SW 1271 (cell line): ENCODE measurements at places on chromosomes 4 and X.

DNA sequence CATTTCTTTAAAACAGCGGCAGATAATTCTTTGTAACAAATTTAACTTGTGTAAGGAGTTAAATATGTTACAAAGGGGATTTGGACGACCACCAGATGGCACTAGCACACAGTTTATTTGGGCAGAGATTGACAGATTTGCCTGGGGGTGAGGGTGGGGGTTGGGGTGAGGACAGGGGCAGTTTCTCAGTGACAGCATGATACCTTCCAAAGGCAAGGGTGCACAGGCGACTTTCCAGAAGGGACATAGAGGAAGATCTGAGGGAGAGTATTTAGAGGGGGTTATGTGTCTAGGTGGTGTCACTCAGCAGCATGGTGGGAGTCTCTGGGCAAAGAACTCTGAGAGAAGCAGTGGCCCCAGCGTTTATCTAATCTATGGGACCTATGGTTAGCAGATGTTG is 9.6 kb upstream of the TMA16 start:
- no peak for DNase-seq

GRCh38 chr4:54793856-54794422 is 136.2 kb downstream of the KIT start:
- no peak for DNase-seq

DNA sequence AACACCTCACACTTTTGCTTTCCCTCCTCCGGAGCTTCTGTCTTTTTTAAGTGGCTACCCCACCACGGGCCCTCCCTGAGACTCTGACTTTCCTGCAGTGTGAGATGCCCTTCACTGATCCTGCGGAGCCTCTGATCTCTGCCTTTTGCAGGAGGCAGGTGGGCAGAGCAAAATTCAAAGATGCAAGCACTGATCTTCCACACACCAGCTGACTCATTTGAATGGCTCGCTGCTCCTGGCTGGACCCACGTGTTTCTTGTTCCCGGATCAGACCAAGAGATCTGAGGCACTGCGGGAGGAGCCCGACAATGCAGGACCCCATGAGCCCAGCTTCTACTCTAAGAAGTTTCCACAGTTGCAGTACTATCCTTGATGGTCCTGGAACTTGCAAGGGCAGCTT is 1607.9 kb upstream of the TENM3 start:
- no peak for DNase-seq

GRCh38 chr4:7947927-7948326 is 8.3 kb upstream of the AFAP1 start:
- no peak for DNase-seq

DNA sequence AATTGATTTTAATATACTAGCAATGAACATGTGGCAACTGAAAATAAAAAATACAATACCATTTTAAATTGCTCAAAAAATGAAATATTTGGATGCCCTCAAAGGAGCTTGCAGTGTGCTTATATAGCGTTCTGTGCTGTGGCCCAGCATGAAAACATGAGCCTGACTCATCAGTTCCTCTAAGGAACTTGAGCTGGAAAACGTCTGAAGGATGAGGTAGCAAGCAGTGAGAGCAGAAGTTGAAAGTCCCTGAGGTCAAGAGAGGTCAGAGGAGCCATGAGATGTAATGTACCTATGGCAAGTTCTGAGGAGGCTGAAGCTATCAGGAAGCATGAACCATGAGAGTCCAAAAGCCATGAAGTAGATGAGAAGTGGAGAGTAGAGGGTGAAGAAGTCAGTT is 59.7 kb downstream of the HMGB3 start:
- no peak for DNase-seq

- no peak for DNase-seq
Observed at GRCh38 chr4:101309925-101310324, 37.4 kb downstream of the PPP3CA start.

GRCh38 chr4:158793021-158793420 is 24.2 kb downstream of the FNIP2 start:
- DNase-seq: no peak

DNA sequence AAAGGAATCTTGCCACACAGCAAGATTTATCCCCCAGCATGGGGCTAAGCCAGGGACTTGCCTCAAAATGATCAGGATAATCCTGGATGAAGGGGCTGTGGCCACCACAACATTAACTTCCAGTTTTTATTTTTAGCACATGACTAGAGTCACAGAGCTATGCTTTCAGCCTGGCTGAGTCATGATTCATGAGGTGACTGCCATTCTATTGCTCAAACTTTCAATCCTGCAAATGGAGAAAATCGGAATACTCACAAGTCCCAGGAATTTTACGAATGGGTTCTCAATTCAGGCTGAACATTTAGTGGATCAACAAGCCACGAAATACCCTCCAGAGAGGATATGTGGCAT is 70.7 kb upstream of the HPGD start:
- DNase-seq: no peak

- no peak for DNase-seq
Observed at GRCh38 chr4:13470379-13470778, 13.8 kb downstream of the RAB28 start.

DNA sequence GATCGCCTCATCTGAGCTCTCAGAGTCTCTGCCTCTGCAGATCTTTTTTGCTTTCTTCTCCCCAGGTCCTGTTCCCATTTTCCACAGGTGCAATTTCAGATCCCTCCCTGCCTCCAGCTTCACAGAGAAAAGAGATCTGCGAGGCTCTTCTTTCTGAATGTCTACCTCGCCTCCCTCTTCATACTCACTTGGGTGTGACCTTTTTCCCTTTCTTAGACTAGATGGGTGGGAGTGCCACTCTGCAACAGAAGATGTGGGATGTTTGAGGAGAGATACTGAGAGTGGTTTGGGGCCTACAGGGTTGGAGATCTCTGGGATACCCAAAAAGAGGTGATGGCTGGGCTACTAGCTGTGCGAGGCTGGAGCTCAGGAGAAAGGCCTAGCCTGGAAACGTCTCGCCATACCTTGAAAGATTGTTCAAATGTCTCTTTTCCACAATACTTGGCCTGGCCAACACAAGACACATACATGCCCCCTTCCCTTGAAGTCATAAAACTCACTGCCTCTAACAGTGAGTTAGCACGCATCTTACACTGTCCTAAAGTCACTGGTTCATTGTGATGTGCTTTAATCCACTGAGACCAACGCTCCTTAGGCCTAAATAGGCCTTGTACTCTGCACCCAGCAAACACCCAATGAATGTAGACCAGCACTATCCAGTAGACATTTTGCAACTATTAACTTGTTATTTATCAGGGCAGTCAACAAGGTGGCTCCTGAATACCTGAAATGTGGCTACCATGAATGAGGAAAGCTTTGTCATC is 33.6 kb downstream of the IRF2 start:
- DNase-seq: no peak

DNA sequence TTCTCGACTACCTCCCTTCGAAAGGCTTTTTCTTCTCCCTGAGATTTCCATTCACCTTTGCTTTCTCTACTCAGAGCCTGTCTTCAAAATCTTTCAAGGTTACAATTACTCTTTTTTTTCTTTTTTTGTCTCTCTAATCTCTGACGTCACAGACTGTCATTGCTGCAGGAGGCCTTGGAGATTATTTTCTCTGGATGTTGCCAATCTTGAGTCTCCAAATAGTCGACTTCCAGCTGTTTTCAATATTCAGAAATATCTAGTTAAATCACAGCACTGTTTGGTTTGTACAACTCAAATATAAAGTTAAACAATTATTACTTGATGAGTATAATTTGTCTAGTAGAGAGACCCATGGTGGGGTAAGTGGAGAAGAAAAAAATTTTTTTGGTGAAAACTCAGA is 359.0 kb upstream of the BOD1L1 start:
- DNase-seq: no peak

DNA sequence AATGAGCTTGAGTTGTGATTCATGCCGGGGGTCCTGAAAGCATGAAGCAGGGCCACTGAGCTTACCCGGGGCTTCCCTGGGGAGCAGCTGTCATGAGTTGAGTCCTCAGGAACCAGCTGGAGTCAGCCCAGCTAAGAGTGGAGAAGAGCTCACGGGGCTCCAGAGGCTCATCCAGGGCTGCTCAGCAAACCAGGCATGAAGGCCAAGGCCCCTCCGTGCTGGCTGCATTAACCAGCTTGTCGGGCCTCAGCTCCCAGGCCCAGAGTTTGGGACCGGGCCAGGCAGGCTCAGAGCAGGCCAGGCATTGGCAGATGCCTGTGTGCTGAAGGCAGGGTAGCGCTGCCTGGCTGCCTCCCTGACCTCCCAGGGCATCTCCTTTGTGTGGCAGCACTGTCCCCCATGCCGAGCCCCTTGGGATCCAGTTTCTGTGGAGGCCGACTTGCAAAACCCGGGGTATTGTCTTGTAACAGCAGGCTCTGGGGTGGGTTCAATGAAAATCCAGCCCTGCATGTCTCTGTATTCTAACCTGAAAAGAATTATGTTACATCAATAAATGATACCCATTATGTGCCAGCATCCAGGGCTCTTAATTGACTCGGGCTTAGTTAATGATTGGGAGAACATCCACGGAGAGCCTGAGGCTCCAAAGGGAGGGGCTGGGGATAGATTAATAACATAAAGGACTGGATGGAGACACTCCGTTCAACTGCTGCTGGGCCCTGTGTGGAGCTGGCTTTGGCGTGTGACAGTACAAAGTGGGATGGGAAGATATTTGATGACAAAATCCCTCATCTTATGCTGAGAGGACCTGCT is 68.0 kb upstream of the MSX1 start:
- DNase-seq: no peak

GRCh38 chr4:8198906-8199593 is at the start of gene SH3TC1:
TSS of gene SH3TC1 (plus strand) at chr4:8199290. CDS start at chr4:8205195, 5,905 bp downstream.
- peak; percentile 50 for DNase-seq

DNA sequence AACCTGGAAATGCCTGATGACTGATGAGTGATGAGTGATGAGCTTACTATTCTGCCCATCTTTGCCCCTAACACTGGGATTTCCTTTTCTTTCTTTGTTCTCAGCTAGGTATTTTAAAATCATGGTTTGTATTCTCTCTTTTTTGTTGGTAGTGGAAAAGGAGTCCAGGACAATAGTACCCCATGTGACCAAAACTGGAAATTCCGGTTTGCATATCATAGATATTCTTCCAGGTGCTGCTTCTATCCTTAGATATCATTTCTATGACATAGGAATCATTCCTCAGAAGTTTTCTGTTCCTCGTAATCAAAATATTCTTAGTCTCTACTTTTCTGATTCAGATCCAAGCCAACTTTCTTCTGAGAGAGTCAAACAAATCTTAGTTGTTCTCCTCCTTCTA is 320.5 kb upstream of the TET2 start:
- DNase-seq: no peak

DNA sequence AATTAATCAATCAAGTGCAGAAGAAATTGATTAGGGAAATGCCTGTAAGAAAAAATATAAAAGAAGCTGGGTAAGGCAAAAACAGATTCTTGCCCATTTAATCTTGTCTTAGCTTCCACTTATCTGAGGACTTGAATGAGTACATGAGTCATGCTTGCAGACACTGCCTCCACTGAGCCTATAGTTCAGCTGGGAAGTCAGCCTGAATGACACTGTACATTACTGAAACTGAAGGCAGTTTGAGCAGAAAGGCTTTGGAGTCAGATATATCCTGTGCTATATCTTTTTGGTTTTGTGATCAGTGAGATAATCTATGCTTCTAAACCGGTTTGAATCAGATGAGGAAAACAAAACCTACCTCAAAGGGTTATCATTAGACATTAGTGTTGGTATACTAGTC is 61.3 kb downstream of the NUDT11 start:
- no peak for DNase-seq

- DNase-seq: no peak
Observed at GRCh38 chr4:158778156-158778711, 9.4 kb downstream of the FNIP2 start.

DNA sequence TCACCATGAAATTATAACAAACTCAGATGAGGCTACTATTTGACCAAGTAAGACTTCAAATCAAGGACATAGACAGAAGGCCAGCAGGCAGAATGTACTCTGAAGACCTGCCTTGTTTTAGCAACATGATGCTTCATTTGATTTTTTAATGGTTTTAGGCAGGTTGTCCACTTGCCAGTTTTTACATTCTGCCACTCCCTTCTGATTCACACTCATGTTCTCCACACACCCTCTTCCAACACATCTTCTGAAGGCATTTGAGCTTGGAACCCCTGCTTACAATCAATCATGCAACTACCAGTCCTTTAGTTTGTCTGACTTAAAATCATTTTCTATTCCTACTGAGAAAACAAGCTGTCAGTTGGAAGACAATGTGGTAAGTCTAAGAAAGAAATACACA is 114.9 kb upstream of the SMIM31 start:
- DNase-seq: no peak

DNA sequence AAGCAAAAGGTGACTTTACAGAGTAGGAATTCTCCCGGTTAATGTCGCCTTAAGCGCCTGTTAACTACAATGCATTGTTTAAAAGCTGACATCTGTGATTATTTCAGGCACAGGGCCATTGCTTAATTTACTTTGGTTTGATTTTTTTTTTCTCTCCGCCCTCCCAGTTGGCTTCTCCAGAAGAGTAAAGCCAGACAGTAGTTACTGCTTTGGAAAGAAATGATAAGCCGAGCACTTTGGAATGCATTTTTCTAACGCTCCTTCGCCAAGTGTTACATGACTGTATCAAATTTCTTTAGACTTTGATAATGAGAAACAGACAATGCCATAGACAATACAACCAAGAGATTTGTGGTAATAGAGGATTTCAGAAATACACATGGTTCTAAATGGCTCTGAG is 383.0 kb upstream of the TENM3 start:
- DNase-seq: no peak

- DNase-seq: no peak
Observed at GRCh38 chr4:10007793-10008608, 13.3 kb downstream of the SLC2A9 start.

DNA sequence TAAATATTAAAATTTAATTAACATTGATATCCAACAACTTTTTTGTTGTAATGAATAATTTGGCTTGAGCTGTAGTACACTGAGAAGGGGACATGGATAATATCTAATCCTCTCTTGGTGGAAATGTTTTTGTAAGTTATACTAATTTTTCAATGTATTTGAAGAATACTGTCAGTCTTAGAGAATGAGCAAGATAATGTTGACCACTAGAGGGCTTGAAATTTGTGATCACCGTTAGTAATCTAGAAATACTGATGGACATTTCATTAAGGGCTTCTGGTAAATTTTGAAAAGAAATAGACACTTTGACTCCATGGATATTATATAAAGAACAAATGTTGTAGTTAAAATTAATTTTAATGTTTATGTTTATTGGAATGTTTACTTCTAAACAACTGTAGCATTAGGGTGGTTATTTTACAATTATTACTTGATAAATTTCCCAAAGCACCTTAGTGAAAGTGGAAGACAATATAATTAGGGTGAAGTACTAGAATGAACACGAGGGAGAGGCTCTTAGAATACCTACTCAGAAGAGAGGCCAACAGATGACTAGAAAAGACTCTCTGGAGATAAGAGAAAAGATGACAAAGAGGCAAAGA is 20.0 kb upstream of the CAMK2D start:
- peak; percentile 8 for DNase-seq

DNA sequence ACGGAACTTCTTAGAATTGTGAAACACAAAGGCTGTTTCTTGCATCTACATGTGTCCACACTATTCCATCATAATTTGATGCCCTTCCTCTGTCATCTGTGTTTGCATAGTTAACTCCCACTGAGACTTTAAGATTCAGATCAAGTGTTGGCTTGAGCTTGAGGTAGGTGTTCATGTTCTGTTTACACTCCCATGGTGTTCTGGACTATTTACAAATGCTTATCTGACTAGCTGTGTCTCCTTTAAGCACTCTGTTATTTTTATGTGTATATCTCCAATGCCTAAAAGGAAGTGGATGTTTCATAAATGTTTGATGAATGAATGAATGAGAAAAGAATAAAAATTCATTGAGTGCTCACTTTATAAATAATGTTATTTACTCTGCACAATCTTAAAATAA is 622.7 kb downstream of the RAB28 start:
- no peak for DNase-seq

- DNase-seq: no peak
Observed at GRCh38 chr4:38805530-38806145, 1.0 kb upstream of the TLR1 start.

- no peak for DNase-seq
Observed at GRCh38 chr4:75781305-75781704, 56.9 kb downstream of the USO1 start.
